BE2C (cell line): ENCODE measurements at places on chromosomes 11 and 22.
A peak's percentile ranks its signal among the peaks of the same experiment; 100 is the strongest.

GRCh38 chr22:30325065-30325720 is 1.5 kb downstream of the TBC1D10A start:
- DNase-seq: no peak

GRCh38 chr22:27022274-27022895 is 365.0 kb downstream of the MIAT start:
- no peak for DNase-seq

GRCh38 chr11:73350908-73351636 is 25.1 kb upstream of the RELT start:
- DNase-seq: peak; percentile 50

DNA sequence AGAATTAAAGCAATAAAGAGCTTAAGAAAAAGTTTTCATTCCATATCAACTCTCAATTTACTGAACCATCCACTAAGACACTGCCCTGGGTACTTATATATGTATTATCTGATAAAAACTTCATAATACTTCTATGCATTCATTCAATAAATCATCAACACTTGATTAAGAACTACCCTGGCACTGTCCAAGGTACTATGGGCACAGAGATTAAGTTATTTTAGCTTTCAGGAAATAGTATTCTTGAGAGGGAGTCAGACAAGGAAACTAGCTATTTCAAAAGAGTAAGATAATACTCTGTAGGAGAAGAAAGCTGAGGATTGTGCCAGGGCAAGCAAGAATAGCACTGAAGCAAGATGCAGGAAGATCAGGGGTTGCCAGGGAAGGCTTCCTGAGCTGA is 640.8 kb downstream of the FAM181B start:
- DNase-seq: no peak

DNA sequence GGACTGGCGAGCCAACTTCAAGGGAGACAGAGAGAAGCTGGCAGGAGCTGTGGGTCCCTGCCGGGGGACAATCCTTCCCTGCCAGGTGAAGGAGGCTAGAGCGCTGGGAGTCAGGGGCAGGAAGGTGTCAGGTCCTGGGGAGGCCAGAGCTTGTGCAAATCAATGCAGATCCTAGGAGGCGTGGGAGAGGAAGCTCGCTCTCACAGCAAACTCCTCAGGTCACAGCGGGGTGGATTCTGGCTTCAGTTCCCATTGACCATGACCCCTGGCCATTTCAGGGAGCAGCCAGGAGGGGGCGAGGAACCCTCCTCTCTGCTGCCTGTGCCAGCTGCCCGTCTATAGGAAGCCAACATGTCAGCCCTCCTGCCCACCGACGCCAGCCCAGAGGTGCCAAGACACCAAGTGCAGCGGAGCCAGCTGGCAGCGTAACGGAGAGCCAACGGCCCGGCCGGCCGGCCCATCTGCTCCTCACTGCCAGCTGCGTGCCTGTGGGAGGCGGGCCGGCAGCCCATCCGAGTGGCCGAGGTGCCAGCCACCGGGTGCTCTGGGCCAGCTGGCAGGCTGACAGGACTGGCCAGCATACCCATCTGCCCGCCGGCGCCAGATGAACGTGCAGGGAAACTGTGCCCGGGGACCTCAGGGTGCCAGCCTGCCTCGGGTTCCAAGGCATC is 374.8 kb downstream of the MIAT start:
- DNase-seq: peak; percentile 60
